ENCODE measurements at places on chromosomes 16 and 17.
A peak's percentile ranks its signal among the peaks of the same experiment; 100 is the strongest.

DNA sequence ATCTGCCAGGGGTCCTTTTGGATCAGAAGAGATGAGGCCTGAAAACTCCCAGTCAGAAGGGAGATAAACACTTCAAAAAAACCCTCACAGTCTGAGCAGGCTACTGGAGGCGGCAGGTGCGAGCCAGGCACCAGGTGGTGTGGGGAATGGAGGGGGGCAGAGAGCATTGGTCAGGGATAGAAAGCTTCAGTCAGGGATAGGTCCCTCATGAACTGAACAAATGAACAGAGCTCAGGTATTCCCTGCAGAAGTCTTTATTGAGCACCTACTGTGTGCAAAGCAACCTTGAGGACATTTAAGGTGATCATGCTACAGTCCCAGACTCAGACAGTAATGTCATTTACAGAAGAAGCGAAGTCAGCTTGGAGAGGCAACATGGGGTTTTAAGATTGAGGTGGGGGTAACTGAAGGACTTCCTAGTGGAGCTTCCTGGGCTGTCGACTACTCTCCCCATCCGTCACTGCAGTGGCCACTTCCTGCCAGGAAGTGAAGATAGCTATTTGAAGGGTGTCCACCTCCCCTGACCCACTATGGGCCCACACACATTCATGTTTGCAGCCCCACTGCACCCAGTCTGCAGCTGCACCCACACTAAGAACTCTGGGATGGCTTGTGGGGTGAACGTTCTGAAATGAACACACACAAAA is 3.2 kb downstream of the KIFC3 start:
- no peak for DNase-seq

DNA sequence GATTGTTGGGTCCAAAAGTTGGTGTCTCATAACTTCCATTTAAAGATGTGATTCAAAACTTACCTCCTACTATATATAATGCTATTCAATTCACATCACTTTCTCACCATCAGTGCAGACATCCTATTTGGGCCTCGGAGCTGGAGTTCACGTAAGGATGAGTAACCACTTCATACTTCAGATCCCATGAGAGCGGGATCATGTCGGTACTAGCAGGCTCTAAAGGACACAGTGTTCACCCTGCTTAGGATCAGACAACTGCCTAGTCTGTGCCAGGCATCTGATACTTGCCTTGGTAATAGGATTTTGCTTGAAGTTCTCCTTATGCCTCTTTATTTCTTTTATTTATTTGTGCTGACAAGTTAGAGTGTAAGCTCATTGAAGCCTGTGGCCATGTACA is 39.5 kb downstream of the RBFOX1 start:
- no peak for DNase-seq

GRCh38 chr16:27313422-27314160 is at the start of gene IL4R:
Gene IL4R (plus strand): TSS chr16:27313974. CDS start chr16:27340204, 26,230 bp downstream.
- no peak for DNase-seq

DNA sequence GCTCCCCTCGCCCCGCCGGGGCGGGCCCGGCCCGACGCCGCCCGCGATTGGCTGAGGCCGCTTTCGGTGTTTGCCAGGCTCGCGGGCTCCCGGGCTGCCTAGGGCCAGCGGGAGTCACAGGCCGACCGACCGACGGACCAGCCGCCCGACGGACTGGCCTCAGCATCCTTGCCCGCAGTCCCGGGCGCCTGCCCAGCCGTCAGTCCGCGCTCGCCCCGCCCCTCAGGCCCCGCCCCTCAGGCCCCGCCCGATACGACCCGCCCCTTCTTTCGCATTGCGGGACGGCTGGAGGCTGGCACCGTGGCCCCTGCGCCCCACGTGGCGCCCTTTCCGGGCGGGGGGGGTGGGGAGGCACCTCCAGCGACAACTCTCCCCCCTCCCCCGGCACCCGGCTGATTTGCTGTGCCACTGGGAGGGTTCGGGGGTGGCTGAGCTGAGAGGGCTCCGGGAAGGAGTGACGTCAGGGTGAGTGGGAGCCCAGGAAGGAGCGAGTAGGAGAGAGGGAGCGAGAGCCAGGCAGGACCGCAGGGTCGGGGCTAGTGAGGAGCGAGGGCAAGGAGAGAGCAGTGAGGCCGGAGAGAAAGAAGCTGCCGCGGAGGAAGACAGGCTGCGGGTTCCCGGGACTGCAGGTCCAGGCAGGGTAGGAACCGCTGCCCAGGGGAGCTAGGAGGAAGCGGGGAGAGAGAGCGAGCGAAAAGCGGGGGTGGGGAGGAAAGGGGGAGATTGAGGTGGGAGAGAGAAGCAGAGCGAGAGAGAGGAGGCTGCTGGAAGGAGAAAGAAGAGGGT is at the start of gene ASPHD1:
Gene ASPHD1 (plus strand): TSS at position 387 of the 786 bp plus-strand sequence. CDS start 484 bp downstream, outside the sequence.
- no peak for DNase-seq

GRCh38 chr16:80517846-80518245 is 22.9 kb upstream of the DYNLRB2 start:
- no peak for DNase-seq

- DNase-seq: no peak
These were observed 91.7 kb upstream of the WSCD1 start for GRCh38 chr17:5978496-5978895.

GRCh38 chr17:28675490-28675889 is 13.5 kb downstream of the SUPT6H start:
- DNase-seq: no peak

DNA sequence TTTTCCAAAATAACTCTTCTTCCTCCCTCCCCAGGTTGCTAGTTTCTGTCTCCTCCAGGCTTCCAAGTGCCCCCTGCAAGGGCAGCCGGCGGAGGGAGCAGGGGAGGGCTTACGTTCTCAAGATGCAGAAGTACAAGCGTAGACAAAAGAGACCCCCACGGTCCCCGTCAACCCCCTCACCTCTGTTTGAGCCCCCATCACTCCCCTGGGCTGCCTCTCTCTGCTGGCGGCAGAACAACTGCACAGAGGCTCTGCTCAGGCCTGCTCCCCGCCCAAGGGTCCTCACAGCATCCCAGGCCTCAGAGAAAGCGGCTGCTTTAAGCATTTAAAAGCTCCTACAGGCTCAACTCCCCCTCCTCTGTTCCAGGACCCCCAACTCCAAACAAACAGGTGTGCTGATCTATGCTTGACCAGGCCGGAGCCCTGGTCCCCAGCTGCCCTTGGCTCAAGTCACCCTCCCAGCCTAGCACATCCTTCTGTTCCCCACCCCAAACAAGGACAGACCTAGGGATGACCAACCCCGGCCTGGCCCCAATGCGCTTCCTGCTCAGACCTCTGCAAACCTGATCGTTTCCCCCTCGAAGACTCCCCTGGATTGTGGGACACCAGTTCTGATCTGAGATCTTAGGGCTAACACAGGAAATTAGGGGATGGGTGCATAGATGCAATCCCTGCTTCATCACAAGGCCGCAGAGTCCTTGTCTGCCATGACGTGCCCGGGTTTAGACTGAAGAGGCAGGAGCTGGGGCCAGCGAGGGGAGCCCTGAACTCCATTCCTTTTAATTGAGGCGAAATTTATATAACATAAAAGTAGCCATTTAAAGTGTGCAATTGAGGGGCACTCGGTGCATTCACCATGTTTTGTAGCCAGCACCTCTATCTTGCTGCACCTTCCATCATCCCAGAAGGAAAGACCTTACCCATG is 17.2 kb upstream of the RBFOX3 start:
- DNase-seq: no peak

DNA sequence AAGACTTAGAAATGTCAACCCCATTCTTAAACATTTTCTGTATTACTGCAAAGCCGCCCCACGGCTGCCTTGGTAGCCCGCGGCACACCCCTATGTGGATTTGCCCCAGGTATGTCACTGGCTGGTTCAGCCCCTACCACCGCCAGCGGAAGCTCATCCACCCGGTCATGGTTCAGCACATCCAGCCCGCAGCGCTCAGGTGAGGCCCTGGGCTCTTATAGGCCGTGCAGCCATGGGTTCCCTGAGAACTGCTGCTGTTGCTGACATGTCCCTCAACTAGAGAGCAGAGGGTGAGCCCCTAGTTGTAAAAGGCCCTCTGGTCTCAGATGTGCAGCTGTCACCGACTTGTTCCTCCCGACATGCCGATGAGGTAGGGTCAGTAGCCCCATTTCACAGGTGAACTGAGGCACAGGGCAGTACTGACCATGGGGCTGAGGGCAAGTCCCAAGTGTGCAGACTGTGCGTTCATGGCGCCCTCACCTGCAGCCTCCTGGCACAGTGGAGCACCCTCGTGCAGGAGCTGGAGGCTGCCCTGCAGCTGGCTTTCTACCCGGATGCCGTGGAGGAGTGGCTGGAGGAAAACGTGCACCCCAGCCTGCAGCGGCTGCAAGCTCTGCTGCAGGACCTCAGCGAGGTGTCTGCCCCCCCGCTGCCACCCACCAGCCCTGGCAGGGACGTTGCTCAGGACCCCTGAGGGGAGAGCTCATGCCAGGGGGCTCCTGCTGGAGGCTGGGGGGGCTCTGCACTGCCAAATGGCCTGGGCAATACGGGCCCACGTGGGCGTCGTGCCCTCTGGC is 8.7 kb downstream of the CYBC1 start:
- no peak for DNase-seq

GRCh38 chr16:88983771-88984687 is 7.0 kb upstream of the CBFA2T3 start:
- no peak for DNase-seq

DNA sequence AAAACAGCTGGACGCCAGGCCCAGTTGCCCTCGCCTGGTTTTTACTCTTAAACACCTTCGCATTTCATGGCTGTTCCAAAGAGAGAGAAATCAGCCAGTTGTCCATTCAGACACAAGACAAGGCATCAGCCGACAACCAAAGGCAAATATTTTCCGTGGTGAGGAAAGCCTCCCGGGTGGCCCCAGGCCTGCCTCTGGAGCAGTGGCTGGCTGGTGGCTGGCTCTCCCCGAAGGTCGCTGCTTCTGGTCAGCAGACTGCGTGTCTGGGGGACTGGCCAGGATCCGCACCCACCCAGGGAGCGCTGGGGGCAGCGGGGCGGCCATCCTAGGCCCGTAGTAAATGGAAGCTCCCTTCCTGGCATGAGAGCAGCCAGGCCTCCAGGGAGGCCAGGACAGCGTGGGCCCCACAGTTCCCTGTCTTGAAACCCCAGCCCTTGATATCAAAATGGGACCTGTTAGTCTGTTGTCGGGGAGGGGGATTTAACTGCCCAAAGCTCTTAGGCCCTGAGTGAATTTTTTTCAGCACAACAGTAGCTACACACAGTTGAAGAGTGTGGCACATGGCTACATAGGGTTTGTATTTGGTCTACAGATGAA is 57.7 kb downstream of the SREBF1 start:
- no peak for DNase-seq

DNA sequence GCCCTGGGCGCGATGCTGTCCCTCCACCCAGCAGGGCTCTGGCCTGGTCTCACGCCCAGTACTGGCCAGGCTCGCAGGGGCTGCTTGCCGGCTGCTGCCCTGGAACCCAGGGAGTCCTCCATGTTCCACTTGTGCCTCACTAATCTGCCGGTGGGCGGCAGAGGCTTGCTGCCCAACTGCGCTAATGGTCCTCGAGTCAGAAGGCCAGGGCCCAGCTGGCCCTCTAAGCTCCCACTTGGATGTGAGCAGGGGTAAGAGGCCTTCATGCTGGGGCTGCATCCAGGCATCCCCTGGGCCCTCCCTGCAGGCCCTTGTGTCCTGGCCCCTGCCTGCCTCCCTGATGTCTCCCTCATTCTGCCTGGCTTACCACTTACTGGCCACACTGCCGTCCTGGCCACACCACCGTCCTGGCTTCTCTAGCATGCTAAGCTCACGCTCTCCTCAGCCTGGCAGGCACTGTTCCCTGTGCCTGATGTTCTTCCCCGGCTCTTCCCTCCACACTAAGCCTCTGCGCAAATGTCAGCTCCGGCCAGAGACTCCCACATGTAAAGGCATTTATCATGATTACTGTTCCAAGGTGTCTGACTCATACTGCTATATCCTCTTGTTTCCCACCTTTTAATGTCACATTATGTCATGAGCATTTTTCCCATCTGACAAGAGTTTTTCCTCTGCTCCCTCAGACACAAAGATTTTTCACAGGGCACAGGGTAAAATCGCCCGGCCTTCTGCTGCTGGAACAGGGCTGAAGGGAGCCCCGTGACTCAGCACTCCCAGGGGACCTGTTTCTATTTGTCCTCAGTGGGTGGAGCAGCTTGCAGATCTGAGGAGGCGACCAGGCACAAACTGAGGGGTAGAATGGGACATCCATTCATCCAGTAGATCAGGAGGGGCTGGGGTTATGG is 15.9 kb downstream of the B9D1 start:
- no peak for DNase-seq

- no peak for DNase-seq
These were observed 9.3 kb upstream of the MYOCD start for GRCh38 chr17:12656354-12656753.

GRCh38 chr16:48911700-48912099 is 301.7 kb upstream of the N4BP1 start:
- DNase-seq: no peak

- no peak for DNase-seq
These were observed 5.7 kb upstream of the ATP2A3 start for GRCh38 chr17:3969963-3970362.

GRCh38 chr17:40319651-40320540 is 10.9 kb downstream of the RARA start:
- DNase-seq: no peak

DNA sequence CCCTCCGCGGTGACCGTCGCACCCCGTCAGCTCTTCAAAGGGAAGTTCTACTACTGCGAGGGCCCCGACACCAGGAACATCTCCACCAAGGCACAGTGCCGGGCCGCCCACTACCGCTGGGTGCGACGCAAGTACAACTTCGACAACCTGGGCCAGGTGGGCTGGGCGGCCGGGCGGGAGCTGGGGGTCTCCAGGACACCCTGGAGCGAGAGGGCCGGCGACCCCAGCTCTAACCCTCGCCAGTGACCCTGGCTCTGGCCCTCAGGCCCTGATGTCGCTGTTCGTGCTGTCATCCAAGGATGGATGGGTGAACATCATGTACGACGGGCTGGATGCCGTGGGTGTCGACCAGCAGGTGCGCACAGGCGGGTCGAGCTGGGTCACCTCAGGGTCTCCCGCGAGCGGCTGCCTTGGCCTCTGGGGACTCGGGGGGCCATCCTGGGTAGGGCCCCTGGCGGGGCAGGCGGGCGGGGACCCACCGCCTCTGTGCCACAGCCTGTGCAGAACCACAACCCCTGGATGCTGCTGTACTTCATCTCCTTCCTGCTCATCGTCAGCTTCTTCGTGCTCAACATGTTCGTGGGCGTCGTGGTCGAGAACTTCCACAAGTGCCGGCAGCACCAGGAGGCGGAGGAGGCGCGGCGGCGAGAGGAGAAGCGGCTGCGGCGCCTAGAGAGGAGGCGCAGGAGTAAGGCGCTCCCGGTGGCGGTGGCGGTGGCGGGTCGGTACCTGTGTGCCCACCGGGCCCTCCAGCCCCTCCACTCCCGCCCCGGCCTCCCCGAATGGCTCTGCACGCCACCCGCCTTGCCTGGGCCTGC is 13.4 kb downstream of the TPSG1 start:
- no peak for DNase-seq

DNA sequence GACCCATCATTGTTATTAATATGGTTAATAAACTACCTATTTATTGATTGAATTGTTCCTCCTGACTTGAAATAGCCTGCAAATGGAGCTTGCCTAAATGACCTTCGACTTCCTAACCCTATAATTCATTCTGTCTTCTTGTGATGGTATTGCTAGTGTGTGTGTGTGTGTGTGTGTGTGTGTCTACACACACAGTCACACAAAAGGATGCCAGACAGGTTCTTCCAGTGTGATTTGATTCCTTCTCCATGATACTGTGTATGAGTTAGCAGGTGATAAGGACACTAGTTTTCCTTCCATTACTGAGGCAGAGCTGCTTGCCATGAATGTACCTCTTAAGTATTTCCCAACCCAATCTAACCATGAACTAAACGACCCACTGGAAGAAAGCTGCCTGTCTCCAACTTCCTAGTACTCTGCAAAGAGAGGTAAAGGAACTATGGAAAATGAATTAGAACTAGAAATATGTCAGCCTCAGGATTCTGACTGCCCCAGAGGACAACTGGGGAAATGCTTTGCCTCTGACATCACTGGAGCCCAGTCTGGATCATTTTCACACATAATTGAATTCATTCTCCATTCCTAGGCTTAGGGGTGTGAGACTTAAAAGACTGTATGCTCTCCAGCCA is 3.5 kb upstream of the CDC6 start:
- peak; percentile 66 for DNase-seq
